ENCODE measurements at places on chromosomes 1 and 21.
A peak's percentile ranks its signal among the peaks of the same experiment; 100 is the strongest.

DNA sequence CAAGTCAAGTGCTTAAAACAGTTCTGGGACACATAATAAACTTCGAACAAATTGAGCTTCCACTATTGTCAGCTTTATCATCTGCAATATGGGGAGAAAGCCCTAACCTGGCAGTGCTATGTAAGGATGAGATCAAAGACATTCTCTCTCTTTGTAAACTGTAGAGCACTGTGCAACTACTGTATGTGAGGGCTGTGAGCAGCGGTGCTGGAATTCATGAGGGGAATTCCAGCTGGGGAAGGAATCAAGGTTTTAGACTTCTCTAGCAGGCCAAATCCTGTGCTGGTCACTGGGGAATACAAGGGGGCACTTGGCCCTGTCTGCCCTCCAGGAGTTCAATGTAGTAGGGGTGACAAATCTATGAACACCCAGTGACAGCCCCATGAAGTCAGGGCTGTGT, 9.3 kb downstream of the FAM151A start:
- no peak for DNase-seq

DNA sequence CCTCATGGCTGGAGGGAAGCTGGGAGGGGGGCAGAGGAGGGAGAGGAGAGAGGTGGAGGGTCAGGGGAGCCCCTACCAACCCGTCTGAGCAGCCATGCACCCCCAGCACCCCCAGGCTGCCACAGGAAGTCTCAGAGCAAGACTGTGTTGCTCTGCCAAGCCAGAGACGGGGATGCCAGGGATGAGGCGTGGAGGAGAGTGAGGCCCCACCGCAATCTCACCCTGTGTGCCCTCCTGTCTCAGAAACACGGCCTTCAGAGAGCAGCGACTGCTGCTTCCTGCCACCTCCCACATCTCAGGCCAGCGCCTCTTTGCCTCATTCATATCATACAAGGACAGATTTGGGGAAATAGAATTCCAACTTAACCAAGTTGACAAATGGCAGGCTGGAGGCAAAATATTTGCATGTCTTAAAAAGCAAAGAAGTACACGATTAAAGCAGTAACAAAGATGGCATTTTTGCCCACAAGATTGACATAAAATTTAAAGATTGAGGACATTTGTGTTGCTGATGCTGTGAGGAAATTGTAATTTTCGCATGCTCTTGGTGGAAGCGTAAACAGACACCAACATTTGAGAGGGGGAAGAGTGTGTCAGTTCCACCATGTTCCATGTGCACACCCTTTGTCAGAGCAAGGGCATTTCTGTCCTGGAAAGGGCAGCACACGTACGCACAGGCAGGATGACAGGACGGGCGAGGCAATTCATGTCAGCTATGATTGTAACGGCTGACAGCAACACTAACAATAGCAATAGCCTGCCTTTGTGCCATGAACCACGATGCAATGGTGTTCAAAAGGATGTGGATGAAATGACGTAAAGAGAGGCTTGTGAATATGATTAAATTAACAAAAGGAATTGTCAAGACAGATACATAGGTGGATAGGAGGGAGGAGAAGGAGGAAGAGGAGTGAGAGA, 59.0 kb upstream of the BACE2 start:
- no peak for DNase-seq

- DNase-seq = no peak
These were observed 51.6 kb downstream of the PLPP3 start for GRCh38 chr1:56527548-56528302.

DNA sequence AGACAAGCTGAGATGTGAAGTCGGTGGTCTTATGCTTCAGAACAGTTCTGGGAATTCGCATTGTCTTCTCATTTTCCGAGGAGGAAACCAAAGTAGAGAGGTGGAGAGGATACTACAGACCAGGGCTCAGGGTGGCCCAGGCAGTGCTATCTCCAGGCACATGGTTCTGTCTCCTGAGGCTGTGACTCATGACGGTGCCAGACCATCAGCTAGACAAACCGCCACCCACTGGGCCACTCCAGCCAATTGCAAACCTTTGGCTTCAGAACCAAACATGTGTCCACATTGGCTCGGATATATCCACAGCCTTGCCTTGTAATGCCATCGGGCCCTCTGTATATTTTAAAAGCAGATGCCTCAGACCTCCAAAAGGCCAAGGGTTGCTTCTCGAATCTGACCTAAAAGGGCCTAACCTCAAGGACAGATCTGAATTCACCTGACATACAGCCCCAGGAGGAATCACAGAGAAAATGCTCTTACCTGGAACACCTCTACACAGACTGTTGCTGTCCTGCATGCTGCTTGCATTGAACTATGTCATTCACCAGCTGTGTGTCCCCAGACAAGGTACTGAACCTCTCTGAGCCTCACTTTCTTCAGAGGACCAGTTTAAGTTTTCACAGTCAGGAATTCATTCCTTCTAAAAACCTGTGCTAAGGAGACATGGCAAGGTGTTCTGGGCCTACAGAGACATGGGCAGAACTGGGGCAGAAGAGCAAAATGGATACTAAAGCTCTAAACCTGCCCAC, 224.9 kb upstream of the JUN start:
- no peak for DNase-seq

DNA sequence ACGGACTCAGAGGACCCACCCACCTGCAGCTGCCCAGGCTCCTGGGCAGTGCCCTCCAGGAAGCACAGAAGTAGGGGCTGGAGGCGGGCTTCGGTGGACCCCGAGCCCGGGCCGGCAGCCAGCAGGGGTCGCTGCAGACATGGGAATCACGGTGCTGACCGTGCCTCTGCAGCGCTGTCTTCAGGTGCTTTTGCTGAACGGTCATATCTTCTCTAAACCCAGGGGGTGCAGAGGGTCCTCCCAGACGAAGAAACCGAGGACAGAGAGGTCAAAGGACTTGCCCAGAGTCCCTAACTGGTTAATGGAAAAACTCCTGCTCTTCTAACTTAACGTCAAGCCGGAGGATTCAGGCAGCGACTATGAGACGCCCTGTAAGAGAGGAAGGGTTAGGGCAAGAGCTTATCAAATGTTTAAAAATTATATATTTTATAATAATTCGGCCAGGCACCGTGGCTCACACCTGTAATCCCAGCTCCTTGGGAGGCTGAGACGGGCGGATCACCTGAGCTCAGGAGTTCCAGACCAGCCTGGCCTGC, 21.5 kb upstream of the LEFTY2 start:
- DNase-seq = peak; percentile 80

DNA sequence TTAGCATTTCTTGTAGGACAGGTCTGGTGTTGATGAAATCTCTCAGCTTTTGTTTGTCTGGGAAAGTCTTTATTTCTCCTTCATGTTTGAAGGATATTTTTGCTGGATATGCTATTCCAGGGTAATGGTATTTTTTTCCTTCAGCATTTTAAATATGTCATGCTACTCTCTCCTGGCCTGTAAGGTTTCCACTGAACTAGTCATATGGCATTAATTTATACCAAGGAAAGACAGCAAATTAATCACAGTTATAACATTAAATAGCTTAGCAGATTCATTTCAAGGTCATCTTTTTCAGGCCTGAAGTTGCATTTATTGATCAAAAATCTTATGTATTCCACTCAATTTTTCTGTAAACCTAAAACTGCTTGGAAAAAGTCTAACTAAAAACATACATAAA, 54.9 kb downstream of the AK5 start:
- DNase-seq = no peak

DNA sequence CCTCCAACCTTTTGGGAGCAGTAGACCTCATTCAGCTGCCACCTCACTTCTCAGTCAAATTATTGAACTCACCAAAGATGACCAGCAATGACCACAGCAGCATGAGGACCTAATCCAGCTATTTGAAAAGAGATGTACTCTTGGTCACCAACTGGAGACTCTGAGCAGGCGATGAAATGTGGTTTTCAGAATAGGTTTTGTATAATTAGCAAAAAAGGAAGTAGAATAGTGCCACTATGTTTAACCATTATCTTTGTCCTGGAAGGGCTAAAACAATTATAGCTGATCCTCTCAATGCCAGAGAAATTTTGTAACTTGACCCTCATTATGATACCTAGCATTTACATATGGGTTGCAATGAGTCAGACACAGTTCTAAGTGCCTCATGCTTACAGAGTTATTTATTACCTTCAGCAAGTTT, at the start of gene FCRL2:
TSS of gene FCRL2 (minus strand) at position 162 of the 421 bp plus-strand sequence. CDS start at position 103, 59 bp downstream.
- DNase-seq = no peak

GRCh38 chr1:227472772-227473171, 90.6 kb upstream of the ZNF678 start:
- no peak for DNase-seq

DNA sequence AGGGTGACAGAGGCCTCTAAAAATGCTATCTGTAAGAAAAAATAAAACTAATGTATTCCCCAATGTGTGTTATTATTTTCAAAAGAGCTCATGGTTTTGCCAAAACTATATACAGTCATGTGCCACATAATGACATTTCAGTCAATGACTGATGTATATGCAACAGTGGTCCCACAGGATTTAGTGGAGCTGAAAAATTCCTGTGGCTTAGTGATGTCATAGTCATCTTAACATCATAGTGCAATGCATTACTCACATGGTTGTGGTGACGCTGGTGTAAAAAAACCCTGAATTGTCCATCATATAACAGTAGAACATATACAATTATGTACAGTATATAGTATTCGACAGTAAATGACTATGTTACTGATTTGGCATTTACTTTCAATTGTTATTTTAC, 172.4 kb downstream of the CACNA1E start:
- DNase-seq = no peak

DNA sequence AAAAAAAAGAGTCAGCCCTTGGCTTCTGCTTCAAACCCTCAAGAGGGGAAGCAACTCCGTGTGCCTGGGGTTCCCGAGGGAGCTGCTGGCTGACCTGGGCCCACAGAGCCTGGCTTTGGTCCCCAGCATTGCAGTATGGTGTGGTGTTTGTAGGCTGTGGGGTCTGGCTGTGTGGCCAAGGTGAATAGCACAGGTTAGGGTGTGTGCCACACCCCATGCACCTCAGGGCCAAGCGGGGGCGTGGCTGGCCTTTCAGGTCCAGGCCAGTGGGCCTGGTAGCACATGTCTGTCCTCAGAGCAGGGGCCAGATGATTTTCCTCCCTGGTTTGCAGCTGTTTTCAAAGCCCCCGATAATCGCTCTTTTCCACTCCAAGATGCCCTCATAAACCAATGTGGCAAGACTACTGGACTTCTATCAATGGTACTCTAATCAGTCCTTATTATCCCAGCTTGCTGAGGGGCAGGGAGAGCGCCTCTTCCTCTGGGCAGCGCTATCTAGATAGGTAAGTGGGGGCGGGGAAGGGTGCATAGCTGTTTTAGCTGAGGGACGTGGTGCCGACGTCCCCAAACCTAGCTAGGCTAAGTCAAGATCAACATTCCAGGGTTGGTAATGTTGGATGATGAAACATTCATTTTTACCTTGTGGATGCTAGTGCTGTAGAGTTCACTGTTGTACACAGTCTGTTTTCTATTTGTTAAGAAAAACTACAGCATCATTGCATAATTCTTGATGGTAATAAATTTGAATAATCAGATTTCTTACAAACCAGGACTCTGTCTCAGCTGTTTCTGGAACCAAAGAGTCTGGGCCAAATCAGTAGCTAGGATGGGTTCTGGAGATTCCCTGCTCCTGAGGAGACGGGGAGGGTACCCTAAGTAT, 26.8 kb upstream of the KDM4A start:
- DNase-seq = no peak

DNA sequence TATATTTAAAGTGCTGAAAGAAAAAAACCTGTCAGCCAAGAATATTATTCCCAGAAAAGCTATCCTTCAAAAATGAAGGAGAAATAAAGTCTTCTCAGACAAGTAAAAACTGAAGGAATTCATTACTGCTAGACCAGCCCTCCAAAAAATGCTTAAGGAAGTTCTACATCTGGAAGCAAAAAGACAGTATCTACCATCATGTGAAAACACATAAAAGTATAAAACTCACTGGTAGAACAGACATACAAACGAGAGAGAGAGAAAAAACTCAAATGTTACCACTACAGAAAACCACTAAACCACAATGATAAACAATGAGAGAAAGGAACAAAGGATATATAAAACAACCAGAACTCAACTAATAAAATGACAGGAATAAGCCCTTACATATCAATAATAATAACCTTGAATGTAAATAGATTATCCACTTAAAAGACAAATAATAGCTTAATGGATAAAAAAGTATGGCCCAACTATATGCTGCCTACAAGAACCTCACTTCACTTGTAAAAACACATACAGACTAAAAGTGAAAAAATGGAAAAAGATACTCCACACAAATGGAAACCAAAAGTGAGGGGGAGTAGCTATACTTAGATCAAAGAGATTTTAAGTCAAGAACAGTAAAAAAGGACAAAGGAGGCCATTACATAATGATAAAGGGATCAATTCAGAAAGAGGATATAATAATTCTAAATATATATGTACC, 22.0 kb downstream of the NSL1 start:
- DNase-seq = no peak
